ENCODE measurements at places on chromosomes 1 and 21.
A peak's percentile ranks its signal among the peaks of the same experiment; 100 is the strongest.

GRCh38 chr1:217627431-217627830 is 3.5 kb downstream of the GPATCH2 start:
- no peak for DNase-seq

DNA sequence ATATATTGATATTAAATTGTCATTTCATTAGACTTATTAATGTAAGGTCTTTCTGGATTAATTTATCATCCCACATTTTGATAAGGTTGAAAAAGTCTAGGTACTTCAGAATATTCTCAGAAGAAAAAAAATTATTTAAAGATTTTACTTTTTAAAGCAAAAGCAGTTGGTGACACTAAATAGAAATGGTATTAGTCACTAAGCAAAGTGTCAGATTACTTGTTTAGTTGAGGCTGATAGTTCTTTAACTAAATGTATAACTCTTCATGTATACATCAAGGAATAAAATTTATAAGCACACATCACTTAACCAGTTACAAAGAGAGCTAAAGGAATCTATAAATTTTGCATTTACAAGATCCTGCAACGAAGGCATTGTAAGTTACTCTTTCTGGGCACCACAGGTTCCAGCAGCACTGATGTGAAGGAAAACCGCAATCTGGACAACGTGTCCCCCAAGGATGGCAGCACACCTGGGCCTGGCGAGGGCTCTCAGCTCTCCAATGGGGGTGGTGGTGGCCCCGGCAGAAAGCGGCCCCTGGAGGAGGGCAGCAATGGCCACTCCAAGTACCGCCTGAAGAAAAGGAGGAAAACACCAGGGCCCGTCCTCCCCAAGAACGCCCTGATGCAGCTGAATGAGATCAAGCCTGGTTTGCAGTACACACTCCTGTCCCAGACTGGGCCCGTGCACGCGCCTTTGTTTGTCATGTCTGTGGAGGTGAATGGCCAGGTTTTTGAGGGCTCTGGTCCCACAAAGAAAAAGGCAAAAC is 101.1 kb downstream of the ADARB1 start:
- no peak for DNase-seq

DNA sequence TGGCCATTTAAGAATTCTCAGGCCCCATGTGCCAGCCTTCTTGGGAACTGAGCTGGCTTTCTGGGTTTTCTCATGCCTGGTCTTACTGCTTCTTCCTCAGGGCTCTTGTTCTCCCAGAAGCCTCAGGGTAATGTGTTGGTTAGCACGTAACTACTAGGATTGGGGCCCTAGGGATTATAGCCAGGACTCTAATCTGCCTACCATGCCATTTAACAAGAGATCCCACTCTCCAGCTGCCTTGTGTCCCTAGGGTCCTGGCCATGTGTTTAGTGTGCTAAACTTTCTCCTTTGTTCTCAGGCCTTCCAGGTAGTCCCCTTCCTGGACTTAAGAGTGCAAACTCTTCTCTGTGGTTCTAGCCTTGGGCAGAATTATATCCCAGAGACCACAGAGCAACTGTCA is 2.2 kb upstream of the SH3BGRL3 start:
- no peak for DNase-seq

GRCh38 chr1:23470282-23471070 is 13.5 kb downstream of the ASAP3 start:
- DNase-seq = no peak

DNA sequence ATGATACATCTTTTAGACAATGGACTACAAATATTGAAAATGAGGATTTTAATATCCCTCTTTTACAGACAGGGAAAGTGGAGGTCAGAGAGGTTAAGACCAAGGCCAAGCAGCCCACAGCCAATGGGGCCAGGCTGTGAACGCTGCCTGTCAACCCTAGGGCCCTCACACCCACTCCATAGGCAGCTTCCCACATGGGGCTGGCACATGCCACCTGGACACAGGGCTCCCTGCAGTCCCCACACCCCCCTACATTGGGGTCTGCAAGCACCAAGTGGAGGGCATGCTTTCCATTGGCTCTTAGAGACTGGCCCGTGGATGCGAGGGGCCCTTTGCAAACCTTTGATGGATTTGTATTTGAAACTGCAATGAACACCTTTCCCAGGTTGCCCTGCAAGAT is 348.5 kb upstream of the VAMP3 start:
- DNase-seq = no peak

DNA sequence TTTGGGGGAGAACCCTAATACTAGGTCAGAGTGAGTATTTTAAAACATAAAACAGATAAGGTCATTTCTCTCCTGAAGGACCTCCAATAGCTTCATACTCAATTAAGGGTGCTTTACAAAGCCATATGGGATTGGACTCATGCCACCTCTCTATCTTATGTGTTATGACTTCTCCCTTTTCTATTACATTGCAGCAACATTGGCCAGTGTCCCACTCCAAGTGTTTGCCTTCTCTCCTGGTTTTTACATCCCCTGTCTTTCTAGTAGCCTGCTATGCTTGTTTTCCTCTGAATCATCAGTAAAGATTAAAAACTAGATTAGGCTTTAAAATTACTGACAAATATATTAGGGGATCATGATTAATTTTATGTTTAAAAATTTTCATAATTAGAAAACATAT is 66.6 kb downstream of the SCMH1 start:
- DNase-seq = peak; percentile 26

- no peak for DNase-seq
These were observed 47.6 kb upstream of the PPP2R5A start for GRCh38 chr1:212237651-212238050.

GRCh38 chr1:25472471-25472870 is 41.8 kb downstream of the MACO1 start:
- DNase-seq = no peak

DNA sequence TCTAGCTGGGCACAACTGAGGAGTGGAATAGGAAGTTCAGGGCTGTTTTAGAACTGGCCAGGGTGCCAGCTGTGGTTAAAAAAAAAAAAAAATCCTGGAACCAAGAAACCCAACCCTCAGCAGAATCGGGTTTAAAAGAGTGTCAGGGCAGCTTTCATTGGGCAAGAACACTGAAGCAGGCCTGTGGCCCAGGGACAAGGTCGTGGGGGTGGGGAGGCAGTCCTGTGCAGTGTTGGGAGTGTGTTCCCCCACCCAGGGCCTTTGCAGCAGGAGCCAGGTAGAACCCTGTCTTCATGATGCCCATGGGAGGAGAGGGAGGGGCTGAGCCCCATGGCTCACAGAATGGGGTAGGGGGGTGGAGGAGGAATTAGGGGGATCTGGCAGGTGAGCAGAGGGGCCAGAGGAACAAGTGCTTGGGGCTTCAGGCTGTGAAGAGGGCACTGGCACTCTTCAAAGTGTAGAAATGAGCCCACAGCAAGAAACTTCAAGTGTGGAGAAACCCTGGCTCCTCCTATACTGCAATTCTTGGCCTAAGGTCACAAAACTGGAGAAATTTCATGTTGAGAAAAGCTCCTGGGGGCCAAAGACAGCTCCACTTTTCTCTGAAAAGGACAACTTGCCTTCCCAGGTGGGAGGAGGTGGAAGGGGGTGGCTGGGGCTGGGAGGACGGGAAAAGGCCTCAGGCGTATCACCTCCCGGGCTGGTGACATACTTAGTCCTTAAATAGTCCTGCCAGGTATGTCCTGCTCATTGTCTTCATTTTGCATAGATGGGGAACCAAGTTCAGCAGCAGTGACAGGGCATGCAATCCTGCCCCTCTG is 39.3 kb downstream of the KIAA1614 start:
- DNase-seq = no peak

GRCh38 chr1:185315445-185316071 is 1.5 kb downstream of the IVNS1ABP start:
- DNase-seq = no peak

DNA sequence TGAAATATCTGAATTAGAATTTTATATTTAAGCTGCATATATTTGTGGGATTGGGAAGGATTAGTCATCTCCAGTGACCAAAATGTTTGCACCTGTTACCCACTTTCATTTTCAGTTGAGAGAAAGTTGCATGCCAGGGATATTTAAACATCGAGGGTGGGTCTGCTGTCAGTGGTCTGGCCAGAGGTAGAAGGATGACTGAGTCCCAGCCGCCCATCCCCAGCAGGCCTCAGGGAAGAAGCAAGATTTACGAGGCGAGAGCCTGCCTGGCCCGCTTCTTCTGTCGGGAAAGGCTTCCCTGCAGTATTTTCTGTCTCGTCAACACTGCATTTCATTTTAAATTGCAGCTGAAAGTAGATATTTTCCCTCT is 1.4 kb upstream of the MAN1C1 start:
- no peak for DNase-seq

GRCh38 chr1:41804176-41804575 is 114.5 kb downstream of the HIVEP3 start:
- DNase-seq = no peak

GRCh38 chr1:167554028-167554779 is 642 bp upstream of the CREG1 start:
- no peak for DNase-seq

DNA sequence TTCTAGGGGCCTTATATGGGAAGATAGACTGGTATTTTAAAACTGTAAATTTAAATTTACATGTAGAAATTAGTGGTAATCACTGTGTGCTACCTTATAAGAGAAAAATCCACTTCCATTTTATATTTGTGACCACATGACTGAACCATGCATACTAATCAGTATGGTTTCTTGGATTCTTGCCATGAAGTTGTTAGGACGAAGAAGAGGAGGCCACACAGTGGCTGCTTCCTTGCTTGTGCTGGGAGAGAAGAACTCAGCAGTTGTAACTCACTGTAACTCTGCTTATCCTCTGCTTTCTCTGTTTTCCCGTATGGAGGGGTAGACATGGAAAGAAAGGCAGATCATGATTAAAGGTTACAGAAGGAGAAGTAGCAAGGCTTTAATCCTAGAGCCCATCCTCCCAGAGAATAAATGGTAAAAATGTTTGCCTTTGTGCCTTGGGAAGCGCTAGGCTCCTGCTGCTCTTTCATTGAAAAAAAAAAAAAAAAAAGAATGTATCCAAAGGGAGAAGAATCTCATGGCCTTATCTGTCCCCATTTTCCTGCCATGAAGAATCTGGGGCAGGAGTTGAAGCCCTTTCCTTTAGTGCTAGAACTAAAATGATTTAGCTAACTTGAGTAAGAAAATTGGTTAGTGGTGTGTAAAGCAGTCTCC is 32.4 kb downstream of the KCTD3 start:
- no peak for DNase-seq

- no peak for DNase-seq
These were observed 12.5 kb upstream of the TADA1 start for GRCh38 chr1:166888373-166889111.

GRCh38 chr1:54370287-54370989 is 35.8 kb downstream of the SSBP3 start:
- DNase-seq = no peak

DNA sequence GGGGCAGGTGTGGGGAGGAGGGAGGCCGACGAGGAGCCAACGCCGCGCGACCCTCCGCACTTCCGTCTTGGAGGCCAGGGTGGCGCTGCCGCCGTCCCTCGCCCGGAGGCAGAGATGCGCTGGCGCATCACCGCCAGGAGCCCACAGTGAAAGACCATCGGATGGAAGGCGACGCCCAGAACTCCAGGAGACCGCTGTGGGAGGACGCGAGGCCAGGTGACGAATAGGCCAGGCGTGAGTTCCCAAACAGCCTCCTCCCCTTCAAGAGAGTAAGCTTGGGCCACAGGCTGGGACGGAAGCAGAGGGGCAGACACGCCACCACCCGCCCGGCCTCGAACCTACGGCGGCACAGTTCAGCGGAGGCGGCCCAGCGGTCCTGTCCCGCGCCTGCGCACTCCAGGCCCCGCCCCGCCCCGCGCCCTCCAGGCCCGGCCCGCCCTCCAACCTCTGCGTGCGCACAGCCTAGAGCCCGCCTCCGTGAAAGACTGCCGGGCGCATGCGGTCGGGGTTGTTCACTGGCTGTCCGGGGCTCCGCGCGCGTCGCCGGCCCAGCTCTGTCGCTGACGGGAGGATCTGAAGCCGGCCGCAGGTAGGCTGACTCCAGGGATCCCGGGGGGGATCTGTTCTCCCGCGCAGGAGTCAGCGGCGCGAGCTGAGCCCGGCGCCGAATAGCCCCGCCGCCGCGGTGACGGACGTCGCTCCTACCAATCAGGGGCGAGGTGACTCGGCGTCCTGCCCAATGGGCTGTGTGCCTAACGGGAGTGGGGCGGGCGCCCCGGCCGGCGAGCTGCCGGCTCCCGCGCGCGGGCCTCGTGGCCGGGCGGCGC is at the start of gene CTPS1:
Gene CTPS1, plus strand, starts transcription at position 456 of the 827 bp plus-strand sequence. CDS start 3,595 bp downstream, outside the sequence.
- peak; percentile 99 for DNase-seq

DNA sequence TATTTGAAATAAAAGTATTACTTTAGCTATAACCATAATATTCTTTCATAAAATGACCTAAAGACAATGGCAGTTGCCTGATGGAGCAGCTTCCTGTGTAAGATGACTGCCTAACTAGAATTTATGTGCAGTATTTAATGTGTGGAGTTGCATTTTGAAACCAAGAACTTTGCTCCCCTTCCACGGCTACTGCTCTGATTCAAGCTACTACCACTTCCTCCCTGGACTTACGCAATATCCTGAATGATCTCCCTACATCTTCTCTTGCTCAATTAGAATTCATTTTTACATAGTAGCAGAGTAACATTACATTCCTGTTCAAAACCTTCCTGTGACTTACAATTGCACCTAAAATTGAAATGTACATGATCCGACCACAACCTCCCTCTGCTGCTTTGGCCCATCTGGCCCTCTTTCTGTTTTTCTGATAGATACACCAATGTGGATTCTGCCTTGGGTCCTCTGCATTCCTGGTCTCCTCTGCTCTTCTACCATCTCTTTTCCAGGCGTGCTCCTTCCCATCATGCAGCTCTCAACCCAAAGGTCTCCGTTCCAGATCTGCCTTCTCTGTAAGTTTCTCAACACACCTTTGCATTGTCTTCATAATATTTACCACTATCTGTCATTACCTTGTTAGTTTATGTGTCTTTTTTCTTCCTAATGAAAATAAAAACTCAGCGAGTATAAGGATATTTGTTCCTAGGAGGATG is 47.4 kb upstream of the USP25 start:
- DNase-seq = no peak

DNA sequence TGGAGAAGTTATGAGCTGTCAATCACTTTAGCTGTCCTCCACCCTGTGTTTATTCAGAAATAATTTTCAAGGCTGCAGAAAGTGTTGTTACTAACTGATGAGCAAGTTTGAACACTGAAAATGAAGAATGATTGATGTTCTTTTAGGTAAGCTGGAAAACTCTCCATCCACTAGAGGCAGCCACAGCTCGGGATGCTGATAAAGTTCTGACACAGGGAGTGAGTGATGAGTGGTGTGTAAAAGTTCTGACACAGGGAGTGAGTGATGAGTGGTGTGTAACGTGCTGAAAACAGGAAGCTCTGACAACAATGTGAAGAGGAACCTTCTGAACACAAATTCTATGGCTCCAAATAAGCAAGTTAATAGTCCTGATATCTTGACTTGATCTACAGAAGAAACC is 197.5 kb upstream of the PTBP2 start:
- DNase-seq = no peak

All from NCI-H774 (cell line).